ENCODE measurements at places on chromosomes 7 and 10. TPM values are rescaled to one million over a fixed set of nuclear protein-coding genes. Genes with fewer than 3 reads are reported as not detected.
A peak's percentile ranks its signal among the peaks of the same experiment; 100 is the strongest.

Gene OR2A1
- not detected for total RNA-seq

Gene AOAH
- total RNA-seq: not detected

DNA sequence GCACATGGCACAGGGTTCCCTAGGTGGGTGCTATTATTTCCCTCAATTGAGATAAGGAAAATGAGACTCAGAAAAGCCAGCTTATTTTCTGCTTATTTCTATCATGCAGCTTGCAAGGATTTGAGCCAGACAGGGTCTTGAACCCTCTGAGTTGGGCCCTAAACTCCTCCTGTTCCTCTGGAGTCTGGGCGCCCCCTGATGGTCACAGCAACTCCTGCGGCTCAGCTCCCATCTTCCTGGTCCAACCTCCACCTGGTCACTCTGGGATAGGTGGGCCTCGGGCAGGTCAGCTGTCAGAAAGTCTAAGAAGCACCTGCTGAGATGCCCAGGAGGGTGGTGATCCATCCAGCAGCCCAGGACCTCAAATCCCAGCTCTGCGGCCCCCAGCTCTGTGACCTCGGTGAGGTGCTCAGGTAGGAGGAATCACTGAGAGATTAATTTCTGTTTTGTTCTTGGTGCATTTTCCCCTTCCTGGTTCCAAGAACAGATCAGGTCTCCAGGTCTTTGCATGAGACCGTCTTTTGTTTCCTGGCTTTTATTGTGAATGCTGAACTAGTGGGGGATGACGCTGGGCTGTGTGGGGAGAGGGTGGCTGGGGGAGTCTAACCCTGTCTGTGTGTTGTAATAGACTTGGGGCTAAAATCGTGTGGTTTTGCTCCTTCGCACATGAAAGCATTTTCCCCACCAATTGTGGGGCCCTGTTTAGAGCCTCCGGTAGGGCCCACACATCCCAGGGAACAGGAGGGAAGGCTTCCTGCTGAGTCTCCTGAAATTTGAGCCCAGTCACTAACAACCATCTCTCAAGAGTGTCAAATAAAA is 32.8 kb downstream of the TMEM130 start:
- peak; percentile 65 for DNase-seq

GRCh38 chr7:99109108-99110051 is 34.5 kb downstream of the SMURF1 start:
- DNase-seq: no peak

- DNase-seq: no peak
Measured at GRCh38 chr10:127933271-127933670, 26.4 kb downstream of the PTPRE start.

Gene FRAT1
- total RNA-seq: 2.1 TPM

GRCh38 chr7:88057655-88058054 is 123.6 kb downstream of the ADAM22 start:
- DNase-seq: no peak

Gene UTF1
- not detected for total RNA-seq

DNA sequence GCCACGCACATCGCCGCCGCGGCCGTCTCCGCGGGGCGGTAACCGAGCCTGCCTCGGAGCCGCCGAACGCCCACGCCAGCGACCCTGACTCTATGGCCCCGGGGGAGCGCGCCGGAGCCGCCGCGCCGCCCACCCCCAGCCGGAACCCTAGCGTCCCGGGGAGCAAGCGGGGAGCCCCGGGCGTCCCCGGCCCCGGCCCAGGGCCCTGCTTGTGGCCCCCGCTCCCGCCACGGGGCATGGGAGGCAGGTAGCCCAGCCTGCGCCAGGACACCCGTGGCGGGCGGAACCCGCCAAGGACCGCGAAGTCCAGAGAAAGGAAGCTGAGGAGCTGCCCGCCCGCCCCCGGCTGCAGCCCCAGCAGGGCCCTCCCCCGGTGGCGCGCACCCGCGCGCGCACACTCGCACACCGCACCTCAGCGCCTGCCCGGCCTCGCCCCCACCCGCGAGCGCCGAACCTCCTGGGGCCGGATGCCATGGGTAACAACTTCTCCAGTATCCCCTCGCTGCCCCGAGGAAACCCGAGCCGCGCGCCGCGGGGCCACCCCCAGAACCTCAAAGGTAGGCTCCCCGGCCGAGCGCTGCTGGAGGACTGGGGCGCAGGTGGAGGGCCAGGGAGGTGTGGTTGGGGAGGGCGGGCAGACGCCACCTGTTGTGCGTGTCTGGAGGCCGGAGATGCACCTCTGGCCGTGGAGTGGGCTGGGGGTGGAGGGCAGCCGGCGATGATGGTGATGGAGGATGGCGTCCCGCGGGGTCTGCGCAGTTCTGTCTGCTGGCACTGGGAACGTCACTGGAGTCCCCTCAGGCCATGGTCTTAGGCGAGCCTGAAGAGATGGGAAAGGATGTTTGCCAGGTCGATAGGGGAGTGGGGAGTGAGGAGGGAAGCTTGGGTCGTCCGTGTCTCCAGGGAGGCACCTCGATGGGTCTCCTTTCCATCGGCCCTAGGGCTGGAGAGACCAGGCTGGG is 692 bp downstream of the NEURL1 start:
- DNase-seq: no peak

Gene LIPJ
- not detected for total RNA-seq

- DNase-seq: peak; percentile 14
Measured at GRCh38 chr10:73225518-73225917, 21.5 kb downstream of the DNAJC9 start.

Measured in MCF 10A (cell line).